ENCODE measurements at places on chromosomes 6 and 20.

DNA sequence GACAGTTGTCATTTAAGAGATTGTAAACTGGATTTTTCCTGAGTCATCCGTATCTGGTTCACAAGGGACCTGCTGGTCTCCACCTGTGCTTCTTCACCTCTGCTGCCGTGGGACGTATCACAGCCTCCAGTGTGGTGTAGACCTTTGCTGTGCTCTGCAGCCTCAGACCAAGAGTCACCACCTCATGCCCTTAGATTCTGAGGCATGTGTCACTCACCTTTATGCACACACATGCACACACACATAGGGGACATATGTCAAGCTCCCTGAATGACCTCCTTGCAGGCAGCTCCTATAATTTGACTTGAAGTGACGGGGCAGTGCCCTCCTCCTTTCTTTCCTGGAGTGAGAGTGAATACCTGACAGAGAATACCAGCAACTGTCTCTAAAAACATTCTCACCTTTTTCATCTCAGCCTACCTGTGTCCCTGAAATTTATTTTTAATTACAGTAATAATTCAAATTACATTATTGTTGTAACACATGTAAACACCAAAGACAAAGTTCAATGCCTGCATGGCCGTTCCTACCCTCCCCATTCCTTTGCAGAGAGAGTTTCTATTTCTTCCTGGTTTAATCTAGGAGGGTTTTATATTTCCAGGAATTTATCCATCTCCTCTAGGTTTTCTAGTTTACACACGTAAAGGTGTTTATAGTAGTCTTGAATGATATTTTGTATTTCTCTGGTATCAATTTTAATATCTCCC, 3.5 kb downstream of the SLC17A4 start:
- DNase-seq, result no peak

DNA sequence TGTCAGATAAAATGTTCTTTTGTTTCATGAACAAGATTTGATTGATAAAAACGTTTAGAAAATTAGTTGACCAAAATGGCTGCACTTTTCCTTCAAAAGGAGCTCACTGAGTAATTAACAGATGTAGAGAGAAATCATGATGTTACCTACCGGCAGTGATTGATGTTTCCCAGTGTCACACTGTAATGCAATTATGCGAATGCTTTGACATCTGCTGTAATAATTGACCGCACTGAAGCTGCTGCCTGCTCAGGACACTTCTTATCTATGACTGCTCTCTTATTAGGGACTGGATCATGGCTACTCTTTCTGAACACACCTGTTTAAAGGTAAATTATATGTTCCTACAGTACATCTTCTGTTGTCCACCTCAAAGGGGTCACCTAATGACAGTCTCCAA, 94.6 kb downstream of the GPR63 start:
- DNase-seq, result no peak

DNA sequence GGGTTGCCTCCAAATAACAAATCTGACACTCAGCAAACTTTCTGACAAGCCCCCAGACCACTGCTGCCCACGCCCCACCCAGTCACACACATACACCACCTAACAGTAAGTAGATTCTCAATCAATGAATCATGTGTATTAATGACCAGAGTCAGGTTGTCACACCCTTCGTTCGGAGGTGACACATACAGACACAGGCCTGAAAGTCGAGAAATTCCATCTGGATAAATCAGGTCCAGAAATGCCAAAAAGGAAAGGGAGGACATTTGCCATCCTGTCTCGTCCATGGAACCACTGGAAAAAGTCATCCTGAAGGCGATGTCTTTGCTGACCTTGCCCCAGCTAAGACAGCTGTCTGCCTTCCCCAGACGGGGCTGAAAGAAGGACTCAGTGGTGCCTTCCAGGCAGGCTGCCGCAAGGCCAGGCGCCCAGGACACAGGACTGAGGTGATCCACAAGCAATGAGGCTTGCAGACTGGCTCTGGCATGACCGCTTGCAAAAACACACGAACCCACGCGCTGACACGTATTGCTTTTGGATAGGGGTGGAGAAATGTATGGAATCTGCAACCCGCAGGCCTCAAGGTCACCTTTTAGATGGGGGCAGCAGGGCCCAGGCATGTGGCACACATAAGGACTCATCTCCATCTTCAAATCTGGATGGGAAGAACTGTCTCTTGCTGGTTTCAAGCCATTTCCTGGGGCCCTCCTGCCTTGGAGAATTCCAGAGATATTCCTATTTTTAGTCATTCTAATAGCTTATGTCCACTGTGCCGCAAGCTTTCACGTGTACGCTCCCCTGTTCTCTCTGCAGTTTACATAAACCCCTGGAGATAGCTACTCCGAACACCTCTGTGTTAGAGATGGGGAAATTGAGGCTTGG, 9.0 kb downstream of the NFATC2 start:
- DNase-seq, result no peak

- DNase-seq, result no peak
Measured at GRCh38 chr20:382291-383115, 1.9 kb downstream of the TRIB3 start.

GRCh38 chr20:36084356-36084755, 70.2 kb upstream of the EPB41L1 start:
- no peak for DNase-seq
